ENCODE measurements at places on chromosomes 2 and 18. TPM values are rescaled to one million over a fixed set of nuclear protein-coding genes. Genes with fewer than 3 reads are reported as not detected.

- H3K27me3 ChIP-seq, result no peaks in the 10 kb centered on the region
- H3K27ac ChIP-seq, result no peak overlapping the region
- H3K4me1 ChIP-seq, result no peaks in the 10 kb centered on the region
- H3K36me3 ChIP-seq, result no peaks in the 10 kb centered on the region
- no peak for DNase-seq
Measured at GRCh38 chr2:237060534-237061312, 25.0 kb upstream of the COPS8 start.

DNA sequence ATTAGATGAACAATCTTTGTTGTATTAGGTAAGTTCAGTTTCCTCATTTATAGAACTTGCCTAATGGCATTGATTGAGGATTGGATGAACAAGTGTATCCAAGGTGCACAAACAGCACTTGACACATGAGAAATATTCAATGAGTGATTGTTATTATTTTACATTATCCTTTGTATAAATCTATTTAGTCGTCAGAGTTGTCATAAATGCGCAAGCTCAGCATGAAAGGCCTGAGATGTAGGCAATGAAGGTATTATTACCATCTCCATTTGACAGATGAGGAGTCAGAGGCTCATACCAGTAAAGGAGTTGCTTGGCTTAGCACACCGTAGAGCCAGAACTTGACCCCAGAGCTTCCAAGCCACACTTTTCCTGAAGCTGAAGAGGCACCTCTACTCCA, 291.4 kb downstream of the C1D start:
- no peak overlapping the region for H3K4me3 ChIP-seq
- no peaks in the 10 kb centered on the region for H3K27me3 ChIP-seq
- no peaks in the 10 kb centered on the region for H3K36me3 ChIP-seq
- no peak overlapping the region for H3K27ac ChIP-seq
- no peak for DNase-seq
- H3K4me1 ChIP-seq, result no peaks in the 10 kb centered on the region

- H3K27me3 ChIP-seq, result no peaks in the 10 kb centered on the region
- peaks cover 10% of the 10 kb centered on the region for H3K4me1 ChIP-seq
- no peaks in the 10 kb centered on the region for H3K36me3 ChIP-seq
- DNase-seq, result peak; percentile 24
- H3K27ac ChIP-seq, result no peak overlapping the region
- no peak overlapping the region for H3K4me3 ChIP-seq
Measured at GRCh38 chr2:168454737-168455644, 1.1 kb upstream of the CERS6 start.

- H3K4me3 ChIP-seq, result no peak overlapping the region
- H3K27ac ChIP-seq, result no peak overlapping the region
- peaks cover 3% of the 10 kb centered on the region for H3K36me3 ChIP-seq
- peaks cover 24% of the 10 kb centered on the region for H3K4me1 ChIP-seq
- no peaks in the 10 kb centered on the region for H3K27me3 ChIP-seq
Measured at GRCh38 chr2:47078541-47079482, 76.3 kb downstream of the STPG4 start.

DNA sequence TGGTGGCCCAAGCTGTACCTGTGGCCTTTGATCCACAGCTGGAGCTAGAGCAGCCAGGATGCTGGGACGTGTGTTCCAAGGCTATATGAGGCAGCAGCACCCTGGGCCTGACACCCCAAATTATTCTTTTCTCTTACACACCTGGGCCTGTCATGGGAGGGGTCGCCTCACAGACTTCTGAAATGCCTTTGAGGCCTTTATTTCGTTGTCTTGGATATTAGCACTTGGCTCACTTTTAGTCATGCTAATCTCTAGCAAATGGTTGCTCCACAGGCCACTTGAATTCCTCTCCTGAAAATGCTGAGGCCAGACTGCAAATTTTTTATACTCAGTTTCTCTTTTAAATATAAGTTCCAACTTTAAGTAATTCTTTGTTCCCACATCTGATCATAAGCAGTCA, 22.0 kb upstream of the IL1R2 start:
- H3K4me3 ChIP-seq, result no peak overlapping the region
- H3K36me3 ChIP-seq, result no peaks in the 10 kb centered on the region
- no peak overlapping the region for H3K27ac ChIP-seq
- peaks cover 56% of the 10 kb centered on the region for H3K4me1 ChIP-seq
- no peaks in the 10 kb centered on the region for H3K27me3 ChIP-seq
- no peak for DNase-seq

GRCh38 chr18:492451-492850, 8.1 kb downstream of the COLEC12 start:
- H3K27me3 ChIP-seq, result peaks cover 1% of the 10 kb centered on the region
- no peak overlapping the region for H3K27ac ChIP-seq
- H3K4me3 ChIP-seq, result no peak overlapping the region
- H3K4me1 ChIP-seq, result no peaks in the 10 kb centered on the region
- H3K36me3 ChIP-seq, result no peaks in the 10 kb centered on the region

DNA sequence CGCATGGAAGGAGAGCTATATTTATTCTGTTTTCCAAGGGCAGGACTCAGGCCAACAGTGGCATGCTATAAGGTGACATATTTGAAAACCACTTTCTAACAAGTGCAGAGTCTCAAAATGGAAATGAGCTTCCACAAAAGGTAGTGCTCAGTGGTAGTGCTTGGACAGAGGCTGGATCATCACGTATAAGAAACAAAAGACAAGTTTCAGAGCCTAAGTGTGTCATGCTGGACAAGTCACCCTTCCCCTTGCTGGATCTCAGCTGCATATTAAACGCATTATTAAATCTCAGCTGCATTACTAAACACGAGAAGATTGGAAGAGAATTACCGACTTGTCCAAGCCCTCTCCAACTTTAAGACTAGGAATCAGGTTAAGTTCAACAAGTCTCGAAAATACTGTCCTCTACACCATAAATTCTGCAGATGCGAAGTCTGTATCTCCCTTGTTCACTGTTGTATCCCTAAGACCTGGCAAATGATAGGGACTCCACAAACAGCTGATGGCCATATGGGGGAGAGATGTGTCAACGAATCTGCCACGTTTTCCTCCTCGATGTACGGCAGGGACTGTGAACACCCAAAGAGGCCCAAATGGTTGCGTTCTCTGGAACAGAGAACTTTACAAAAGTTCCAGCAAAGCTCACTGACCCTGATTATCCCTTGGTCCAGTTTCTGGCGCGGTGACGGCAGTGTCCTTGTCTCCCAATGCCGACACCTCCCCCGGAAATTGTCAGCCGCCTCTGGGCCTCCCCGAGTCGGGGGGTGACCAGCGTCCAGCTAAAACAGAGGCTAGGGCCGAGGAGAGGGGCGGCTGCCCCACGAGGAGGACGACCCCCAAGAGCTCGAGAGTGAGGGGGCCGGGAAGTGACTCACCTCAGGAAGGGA, 611 bp downstream of the NOL10 start:
- peaks cover 26% of the 10 kb centered on the region for H3K4me1 ChIP-seq
- no peaks in the 10 kb centered on the region for H3K27me3 ChIP-seq
- H3K36me3 ChIP-seq, result no peaks in the 10 kb centered on the region
- peak; percentile 81 for DNase-seq

- no peaks in the 10 kb centered on the region for H3K27me3 ChIP-seq
- DNase-seq, result peak; percentile 89
- H3K4me3 ChIP-seq, result no peak overlapping the region
- H3K4me1 ChIP-seq, result peaks cover 38% of the 10 kb centered on the region
Measured at GRCh38 chr2:127859712-127860085, 1.7 kb upstream of the POLR2D start.

DNA sequence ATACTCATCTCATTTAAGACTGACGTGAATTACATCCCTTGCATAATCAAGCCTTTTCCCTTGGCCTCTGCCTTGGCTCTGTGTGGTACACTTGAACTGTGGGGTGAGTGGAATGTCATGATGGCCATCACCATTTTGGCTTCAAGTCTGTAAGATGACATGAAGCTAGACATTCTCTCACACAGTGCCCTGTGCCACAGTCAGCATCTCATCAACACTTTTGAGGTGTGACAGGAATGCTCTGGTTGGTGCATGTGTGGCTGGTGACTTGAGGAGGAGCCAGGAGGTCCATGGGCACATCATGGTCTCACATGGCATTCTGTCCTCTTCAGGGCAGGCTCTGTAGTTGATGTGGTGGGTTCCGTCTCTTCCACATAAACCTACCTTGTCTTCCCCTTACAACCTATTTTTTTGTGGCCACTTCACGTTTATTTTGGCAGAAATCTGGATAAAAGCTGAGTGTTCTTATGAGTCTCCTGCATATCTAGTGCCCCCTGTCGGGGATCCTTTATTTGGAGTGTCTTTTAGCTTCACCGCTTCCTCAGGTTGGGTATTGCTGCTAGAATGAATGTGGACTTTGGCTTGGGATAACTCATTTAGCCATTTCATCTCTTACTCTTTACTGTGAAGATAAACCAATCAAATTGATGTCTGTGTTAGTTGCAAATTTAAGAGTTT, 28.1 kb downstream of the MAP4K4 start:
- H3K4me1 ChIP-seq, result no peaks in the 10 kb centered on the region
- DNase-seq, result no peak
- H3K27ac ChIP-seq, result no peak overlapping the region
- H3K27me3 ChIP-seq, result no peaks in the 10 kb centered on the region
- H3K36me3 ChIP-seq, result no peaks in the 10 kb centered on the region

DNA sequence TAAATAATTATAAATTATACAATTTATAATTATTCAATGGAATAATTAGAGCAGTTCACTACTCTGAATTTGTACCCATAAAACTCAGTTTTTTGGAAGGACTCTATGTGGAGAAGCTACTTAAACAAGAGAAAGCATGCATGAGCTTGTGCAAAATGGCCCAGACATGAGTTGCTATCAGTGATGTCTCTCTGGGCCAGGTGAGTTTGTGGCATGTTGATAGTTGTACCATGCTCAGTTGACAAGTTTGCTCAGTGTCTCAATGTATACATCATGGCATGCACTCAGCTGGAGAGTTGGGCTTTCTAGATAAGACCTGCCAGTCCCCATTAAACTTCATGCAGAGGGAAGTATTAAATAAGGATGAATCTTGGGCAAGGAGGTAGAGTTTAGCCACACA, 153.8 kb upstream of the TACR1 start:
- no peak overlapping the region for H3K27ac ChIP-seq
- no peaks in the 10 kb centered on the region for H3K4me1 ChIP-seq
- no peaks in the 10 kb centered on the region for H3K27me3 ChIP-seq
- no peak overlapping the region for H3K4me3 ChIP-seq
- H3K36me3 ChIP-seq, result no peaks in the 10 kb centered on the region

GRCh38 chr2:211513446-211513845, 957.0 kb downstream of the CPS1 start:
- no peaks in the 10 kb centered on the region for H3K27me3 ChIP-seq
- no peaks in the 10 kb centered on the region for H3K36me3 ChIP-seq
- DNase-seq, result no peak
- H3K4me3 ChIP-seq, result no peak overlapping the region
- no peak overlapping the region for H3K27ac ChIP-seq

- H3K27me3 ChIP-seq, result no peaks in the 10 kb centered on the region
- H3K27ac ChIP-seq, result no peak overlapping the region
- no peaks in the 10 kb centered on the region for H3K36me3 ChIP-seq
- H3K4me3 ChIP-seq, result no peak overlapping the region
- no peaks in the 10 kb centered on the region for H3K4me1 ChIP-seq
Measured at GRCh38 chr18:59072727-59073421, 66.8 kb upstream of the SEC11C start.

DNA sequence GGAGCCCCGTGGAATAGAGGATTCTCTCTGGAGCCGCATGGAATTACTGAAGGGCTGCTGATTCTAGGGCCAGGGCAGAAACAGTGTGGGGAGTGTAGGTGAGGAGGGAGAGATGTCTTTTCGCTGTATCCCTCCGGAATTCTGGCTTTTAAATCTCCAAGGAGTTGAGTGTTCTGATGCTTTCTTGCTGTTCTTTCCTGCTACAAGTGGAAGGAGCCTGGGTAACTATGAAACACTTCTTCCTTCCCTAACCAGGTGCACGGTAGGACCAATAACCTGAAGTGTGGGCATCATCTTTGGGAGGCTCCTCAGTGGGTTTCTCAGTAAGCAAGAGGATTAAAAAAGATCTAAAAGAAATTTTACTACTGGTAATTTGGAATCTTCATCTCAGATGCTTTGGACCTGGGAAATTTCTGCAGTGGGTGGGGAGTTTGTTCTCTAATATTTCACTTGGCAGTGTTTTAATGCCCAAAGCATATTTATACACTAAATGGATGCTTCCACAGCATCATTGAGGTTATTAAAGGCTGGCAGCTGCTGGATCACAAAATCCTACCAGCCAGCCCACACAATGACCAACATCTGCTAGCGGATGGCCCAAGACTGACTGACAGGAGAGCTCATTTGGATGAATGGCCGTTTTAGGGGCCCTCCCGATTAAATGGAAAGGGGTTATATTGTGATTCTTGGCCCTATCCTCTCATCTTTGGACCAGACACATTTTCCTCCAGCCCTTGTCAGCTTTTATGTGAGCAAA, 2.1 kb downstream of the EML6 start:
- DNase-seq, result no peak
- no peak overlapping the region for H3K27ac ChIP-seq
- H3K27me3 ChIP-seq, result peaks cover 11% of the 10 kb centered on the region
- H3K4me3 ChIP-seq, result no peak overlapping the region

GRCh38 chr2:17475286-17475685, 43.0 kb downstream of the RAD51AP2 start:
- no peaks in the 10 kb centered on the region for H3K36me3 ChIP-seq
- H3K27me3 ChIP-seq, result no peaks in the 10 kb centered on the region
- H3K4me1 ChIP-seq, result no peaks in the 10 kb centered on the region
- no peak overlapping the region for H3K27ac ChIP-seq
- no peak for DNase-seq

DNA sequence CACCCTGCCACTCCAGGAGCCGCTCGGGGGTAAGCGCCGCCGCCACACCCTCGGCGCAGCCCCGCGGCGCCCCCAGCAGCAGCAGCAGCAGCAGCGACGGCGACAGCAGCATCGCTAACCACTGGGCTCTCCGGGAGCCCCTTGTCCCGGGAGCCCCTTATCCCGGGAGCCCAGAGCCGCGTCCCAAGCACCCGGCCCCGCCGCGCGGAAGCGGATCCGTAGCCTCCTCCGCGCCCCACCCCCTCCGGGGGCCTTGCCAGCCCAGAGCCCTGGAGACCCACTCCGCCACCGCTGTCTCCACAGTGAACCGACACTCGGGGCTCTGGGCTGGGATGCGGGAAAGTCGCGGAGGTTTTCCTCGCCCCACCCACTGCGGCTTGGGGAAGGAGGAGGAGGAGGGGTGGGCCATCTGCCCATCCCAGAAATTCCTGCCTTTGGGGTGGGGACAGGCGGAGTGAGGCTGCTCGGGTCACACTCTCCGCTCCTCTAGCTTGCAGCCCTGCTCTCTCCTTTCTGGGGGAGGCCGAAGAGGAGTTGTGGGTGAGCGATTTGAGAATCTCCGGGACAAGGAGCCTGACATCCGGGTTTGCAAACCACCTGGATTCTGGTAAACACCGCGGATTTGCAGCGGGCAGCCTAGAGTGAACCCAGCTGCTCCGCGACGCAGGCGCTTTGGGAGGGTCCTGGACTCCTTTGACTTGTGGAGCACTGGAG, at the start of gene PLA2R1:
Gene PLA2R1, minus strand, starts transcription at position 324 of the 714 bp plus-strand sequence. Its CDS starts 212 bp downstream, at position 112.
- peaks cover 4% of the 10 kb centered on the region for H3K27me3 ChIP-seq
- no peak within 1 kb of the TSS for H3K27ac ChIP-seq
- no peaks in the 10 kb centered on the region for H3K36me3 ChIP-seq
- no peaks in the 10 kb centered on the region for H3K4me1 ChIP-seq
- peak; percentile 45 for DNase-seq

Gene PRKRA
- 45.4 TPM for total RNA-seq

Gene CDH7
- total RNA-seq, result not detected

Gene GRB14
- 9.4 TPM for total RNA-seq

Measured in left lung (tissue), 14 donors.